ENCODE measurements at places on chromosomes 16 and 17. TPM values are rescaled to one million over a fixed set of nuclear protein-coding genes. Genes with fewer than 3 reads are reported as not detected.

The HOXB3 gene
- under 0.01 TPM for total RNA-seq

The GPRC5C gene
- total RNA-seq = 10.7 TPM

The KLHL10 gene
- total RNA-seq = 0.43 TPM

The ELMO3 gene
- 0.28 TPM for total RNA-seq

The ANKFY1 gene
- total RNA-seq = 32.6 TPM

The KRTAP3-1 gene
- total RNA-seq = not detected

The PPP1R9B gene
- total RNA-seq = 41.8 TPM

The SLC52A1 gene
- 0.14 TPM for total RNA-seq

The ZP2 gene
- not detected for total RNA-seq

The CLEC18B gene
- total RNA-seq = 0.55 TPM

The MYLK3 gene
- 0.28 TPM for total RNA-seq

The STAT5A gene
- total RNA-seq = 20.2 TPM

The TBC1D3D gene
- not detected for total RNA-seq

The TNFRSF13B gene
- not detected for total RNA-seq

The WRAP53 gene
- 3.4 TPM for total RNA-seq

The MMP2 gene
- total RNA-seq = 1,311 TPM

The COPZ2 gene
- 123 TPM for total RNA-seq
